ENCODE measurements at places on chromosomes 1 and 21.

GRCh38 chr1:85158910-85159309, 41.9 kb downstream of the SYDE2 start:
- no peak for DNase-seq

GRCh38 chr1:209527993-209528717, 55.4 kb upstream of the CAMK1G start:
- no peak for DNase-seq

- DNase-seq = no peak
Measured at GRCh38 chr21:36785615-36786014, 86.7 kb downstream of the SIM2 start.

- no peak for DNase-seq
Measured at GRCh38 chr1:70039485-70039884, 165.9 kb downstream of the LRRC40 start.

GRCh38 chr1:118866330-118866729, 121.8 kb downstream of the TBX15 start:
- no peak for DNase-seq

DNA sequence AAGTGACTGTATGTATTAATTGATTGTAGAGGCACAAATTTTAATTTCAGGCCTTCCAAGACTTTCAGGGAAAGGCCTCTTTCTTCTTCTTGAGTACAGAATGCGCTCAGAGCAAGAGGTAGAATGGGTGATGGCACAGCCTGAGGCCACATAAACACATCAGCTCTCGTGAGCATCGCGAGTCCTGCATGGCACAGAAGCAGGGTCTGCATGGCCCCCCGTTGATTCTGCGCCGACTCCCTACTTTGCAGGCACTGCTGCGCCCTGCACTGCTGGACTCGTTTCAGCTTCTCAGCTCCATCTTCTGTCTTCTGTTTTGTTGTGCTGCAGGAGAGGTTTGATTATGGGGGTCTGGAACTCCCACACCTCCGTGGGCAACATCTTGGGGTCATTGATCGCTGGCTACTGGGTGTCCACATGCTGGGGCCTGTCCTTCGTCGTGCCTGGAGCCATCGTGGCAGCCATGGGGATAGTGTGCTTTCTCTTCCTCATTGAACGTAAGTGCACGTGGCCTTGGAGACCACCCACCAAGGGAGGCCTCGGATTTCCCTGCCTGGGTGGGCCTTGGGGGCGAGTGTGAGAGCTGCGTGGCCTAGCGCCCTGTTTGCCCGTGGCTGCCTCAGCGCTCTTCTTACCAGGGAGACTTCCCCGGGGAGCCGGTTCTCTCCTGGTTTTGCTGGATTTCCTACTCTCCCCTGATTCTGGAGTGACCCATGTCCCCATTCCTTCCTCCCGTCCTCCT, 29.6 kb downstream of the SLC37A1 start:
- DNase-seq = no peak

DNA sequence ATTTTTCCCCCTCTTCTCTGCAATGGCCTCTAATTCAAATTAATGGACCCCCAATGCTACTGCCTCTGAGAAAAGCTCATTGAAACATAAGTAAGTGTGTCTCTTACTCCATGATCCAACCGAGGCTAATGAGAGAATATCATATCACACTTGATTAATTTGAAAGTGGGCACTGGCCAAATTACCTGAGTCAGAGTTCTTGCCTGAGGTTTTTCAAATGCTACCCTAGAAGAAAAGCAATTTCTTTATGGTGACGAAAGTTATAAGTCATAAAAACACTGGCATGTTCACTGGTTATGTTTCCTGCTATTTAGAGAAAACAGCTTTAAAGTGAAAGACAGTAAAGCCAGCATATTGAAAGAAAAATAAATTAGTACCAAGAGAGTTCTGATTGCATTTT, 368.8 kb upstream of the TMPRSS15 start:
- no peak for DNase-seq

GRCh38 chr1:171792656-171793369, 11.4 kb downstream of the METTL13 start:
- no peak for DNase-seq

GRCh38 chr1:227429447-227430359, 111.4 kb upstream of the CDC42BPA start:
- no peak for DNase-seq

DNA sequence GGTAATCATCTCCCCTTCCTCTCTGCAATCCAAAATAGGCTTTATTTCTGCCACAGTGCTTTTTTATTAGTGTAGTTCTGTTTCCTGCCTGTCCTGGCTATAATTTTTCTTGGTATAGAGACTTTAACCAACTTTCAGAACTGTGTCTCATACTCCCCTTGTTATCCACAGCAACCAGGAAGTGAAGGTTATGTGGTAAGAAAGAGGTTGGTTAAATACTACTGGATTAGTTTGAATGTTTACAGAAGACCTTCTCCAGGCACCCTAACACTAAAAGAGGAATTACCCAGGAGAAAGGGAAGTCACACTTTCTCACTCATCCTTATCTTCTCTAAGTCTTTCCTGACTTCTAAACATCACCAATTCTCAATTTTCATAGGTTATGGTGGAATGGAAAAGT, 17.8 kb upstream of the TNFSF4 start:
- DNase-seq = no peak

All from activated CD4-positive, alpha-beta T cell treated with anti-CD3 and anti-CD28 coated beads for 36 hours (primary cell).